ENCODE measurements at places on chromosomes 6 and 20.

- DNase-seq = no peak
These were observed 68.1 kb upstream of the SNRPB2 start for GRCh38 chr20:16661756-16662155.

DNA sequence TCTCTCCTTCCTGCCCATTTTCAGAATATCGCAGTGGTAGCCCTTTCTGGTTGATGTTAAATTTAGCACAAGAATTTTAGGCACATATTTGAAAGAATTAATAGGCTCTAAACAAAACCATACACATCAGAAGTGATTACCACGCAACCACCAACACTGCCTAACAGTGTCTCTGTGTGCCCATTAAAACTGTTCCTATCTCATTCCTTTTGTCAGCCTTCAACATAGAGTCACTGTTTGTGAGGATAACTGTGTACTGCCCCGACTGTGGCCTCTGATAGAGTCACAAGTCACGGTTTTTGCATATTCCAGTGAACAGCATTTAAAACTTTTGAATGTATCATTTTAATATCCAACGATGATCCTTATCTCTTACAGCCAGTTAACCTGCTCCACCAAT, 116.8 kb upstream of the TNFAIP3 start:
- no peak for DNase-seq

DNA sequence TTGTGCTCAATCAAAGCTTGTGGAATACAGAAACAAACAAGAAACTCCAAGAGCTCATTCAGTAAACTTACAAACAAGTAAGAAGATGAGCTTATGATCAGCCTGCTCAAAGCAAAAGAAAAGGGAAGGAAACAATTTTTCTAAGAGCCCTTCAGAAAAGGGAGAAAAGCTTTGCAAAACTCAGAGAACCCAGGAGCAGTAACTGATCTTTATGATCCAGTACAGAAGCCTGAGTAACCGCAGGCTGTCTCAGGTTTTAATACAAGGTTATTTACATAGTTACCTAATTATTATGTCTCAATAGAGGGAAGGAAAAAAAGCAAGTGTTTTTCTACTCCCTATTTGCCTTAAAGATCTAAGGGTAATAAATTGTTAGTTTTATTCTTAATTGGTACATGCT, 226.5 kb downstream of the MAFB start:
- DNase-seq = no peak

DNA sequence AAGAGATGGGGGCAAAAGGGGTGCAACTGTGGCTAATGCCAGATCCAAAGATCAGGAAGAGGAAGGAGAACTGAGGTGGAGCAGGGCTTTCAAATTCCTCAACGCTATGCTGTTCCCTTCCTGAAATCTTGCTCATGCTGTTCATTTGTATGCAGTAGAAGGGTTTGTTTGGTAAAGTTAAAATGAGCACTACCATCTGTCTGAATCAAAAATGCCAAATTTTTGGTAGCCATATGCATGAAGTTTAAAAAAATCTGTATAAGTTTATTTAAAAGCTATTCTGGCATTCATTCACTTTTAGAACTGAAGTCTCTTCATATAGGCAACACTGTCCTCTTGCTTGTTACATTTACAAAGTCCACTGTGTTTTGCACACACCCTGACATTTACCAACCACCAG, 82.2 kb downstream of the FAM229B start:
- no peak for DNase-seq

- no peak for DNase-seq
These were observed 6.8 kb downstream of the TCF21 start for GRCh38 chr6:133895573-133896343.

DNA sequence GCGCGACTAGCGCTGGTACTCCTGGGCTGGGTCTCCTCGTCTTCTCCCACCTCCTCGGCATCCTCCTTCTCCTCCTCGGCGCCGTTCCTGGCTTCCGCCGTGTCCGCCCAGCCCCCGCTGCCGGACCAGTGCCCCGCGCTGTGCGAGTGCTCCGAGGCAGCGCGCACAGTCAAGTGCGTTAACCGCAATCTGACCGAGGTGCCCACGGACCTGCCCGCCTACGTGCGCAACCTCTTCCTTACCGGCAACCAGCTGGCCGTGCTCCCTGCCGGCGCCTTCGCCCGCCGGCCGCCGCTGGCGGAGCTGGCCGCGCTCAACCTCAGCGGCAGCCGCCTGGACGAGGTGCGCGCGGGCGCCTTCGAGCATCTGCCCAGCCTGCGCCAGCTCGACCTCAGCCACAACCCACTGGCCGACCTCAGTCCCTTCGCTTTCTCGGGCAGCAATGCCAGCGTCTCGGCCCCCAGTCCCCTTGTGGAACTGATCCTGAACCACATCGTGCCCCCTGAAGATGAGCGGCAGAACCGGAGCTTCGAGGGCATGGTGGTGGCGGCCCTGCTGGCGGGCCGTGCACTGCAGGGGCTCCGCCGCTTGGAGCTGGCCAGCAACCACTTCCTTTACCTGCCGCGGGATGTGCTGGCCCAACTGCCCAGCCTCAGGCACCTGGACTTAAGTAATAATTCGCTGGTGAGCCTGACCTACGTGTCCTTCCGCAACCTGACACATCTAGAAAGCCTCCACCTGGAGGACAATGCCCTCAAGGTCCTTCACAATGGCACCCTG, 1.6 kb downstream of the TPBG start:
- no peak for DNase-seq

DNA sequence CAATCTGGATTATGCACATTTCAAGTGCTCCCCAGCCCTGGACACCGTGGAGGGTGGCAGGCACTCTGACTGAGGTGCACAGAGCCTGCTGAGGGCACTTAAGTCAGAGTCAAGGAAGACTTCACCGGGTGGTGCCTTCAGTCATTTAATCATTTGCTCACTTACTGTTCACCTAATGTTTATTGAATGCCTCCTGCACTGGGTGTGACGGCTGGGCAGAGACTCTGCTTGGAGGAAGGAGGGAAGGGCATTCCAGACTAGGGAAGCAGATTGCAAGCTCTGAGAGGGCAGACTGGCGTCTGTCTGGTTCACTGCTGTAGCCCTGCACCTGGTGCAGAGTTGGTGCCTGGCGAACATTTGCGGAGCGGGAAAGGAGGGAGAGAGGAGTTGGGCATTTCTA, 54.2 kb upstream of the FAM83D start:
- DNase-seq = no peak

- no peak for DNase-seq
These were observed 135.4 kb downstream of the REV3L start for GRCh38 chr6:111347589-111347988.

Measured in CD4-positive, alpha-beta T cell treated with Interleukin-6 at 100 ng/mL for 8 hours (primary cell).